ENCODE measurements at places on chromosomes 4 and X.

DNA sequence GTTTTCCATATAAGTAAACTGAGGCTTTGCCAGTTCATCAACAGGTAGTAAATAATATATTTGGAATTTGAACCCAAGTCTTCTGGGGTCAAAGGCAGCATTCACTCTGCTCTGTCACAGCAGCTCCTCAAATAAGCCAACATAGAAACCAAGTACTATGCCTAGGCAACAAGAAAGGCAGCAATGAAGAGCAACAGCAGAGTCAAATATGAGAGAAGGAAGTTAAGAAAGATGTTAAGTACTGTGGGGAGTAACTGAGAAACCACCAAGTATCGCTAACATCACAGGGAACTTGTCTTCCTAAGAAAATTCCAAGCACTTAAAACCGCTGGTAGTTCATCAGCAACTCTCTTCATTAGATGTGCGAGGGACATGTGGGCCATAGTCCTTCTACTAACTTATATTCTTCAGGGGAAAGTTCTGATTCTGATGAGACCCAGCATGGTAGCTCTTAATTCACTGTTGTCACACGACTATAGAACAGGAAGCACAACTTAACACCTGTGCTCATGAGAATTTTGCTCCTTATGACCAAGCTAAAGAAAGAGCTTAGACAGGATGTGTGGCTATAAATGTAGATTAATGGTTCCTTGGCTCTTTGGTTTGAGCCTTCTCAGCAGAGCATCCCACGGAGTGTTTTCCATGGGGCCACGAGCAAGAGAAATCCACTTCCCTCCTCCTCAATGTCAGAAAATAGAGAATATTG lies 107.8 kb downstream of the AR start:
- no peak for DNase-seq

GRCh38 chrX:54695816-54696487 lies 102.1 kb downstream of the ITIH6 start:
- no peak for DNase-seq

DNA sequence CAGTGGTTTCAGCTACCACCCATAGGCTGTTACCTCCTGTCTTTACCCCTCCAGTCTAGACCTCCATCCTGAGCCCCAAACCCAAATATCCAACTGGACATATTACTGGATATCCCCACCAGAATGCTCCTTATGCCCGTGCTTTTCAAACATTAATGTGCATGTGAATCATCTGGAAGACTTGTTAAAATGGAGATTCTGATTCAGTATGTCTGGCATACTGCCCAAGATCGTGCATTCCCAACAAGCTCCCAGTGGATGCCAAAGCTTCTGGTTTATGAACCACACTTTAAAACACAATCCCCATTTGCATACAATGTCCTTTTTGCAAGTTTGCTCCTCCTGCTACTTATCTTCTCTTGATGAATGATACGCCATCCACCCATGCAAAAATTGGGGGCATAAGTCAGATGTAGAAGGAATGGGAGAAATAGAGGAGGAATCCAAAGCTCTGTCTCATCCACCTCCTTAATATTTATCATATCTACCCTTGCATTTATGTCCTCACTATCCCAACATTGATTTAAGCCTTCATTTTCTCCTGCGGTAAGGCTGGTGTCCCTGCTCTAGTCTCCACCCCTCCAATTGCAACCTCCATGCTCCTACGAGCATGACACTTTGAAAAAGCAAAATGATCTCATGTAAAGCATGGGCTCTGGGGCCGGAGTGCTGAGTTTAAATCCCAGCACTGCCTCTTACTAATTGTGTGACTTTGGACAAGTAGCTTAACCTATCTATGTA lies 7.4 kb upstream of the PGRMC1 start:
- DNase-seq = no peak

DNA sequence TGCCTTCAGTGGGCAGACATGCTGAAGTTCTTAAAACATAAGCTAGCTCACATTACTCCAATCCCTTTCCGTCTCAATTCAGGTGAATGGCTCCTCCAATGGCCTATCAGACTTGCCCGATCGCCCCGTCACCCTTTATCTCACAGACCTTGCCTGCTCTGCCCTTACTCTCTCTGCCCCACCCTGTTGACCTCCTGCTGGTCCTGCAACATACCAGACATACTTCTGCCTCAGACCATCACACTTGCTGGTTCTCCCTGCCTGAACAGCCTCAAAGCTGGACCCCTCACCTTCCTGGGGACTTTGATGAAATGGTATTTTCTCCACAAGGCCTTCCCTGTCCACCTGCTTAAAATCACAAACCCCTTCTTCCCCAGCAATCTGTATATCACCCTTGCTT lies 340.1 kb upstream of the NR3C2 start:
- DNase-seq = no peak

GRCh38 chr4:107896158-107896645 lies 35.1 kb upstream of the CYP2U1 start:
- DNase-seq = no peak

DNA sequence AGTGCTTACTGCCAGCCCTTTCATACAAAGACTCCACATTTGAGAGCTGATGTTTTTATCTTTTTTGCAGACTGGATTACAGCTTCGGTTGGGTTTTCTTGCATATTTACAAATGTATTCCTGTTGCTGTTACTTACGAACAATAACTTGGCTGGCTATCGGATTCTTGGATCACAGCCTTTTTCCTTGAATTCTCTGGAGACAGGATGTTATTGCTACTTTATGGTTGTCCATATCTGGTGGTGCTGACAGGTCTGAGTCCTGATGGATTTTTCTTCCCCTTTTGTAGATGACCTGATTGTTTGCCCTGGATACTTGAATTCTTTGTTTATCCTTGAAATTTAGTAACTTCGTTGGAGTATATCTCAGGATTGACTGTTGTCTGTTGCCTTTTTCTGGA lies 77.7 kb downstream of the PDK3 start:
- no peak for DNase-seq

- no peak for DNase-seq
These were observed 1.8 kb downstream of the NOP14 start for GRCh38 chr4:2961421-2961810.
